ENCODE measurements at places on chromosomes 2 and 18.

DNA sequence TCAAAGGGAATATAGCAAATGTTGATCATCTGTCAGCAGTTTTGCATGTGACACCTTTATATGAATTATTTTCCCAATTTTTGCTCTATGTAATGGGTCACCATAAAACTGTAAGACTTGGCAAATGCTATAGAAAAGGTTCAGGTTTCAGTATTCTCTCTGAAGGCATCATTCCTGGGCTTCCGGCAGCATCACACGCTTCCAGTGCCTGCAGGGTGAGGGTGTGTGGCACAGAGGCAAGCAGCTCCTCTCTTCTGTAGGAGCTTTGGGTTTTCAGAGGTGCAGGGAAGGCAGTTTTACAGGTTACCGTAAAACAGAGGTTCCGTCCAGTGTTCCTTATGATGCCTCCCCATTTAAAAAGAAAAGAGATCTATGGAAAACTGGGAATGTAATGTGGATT lies 18.8 kb downstream of the COA5 start:
- no peak for DNase-seq

DNA sequence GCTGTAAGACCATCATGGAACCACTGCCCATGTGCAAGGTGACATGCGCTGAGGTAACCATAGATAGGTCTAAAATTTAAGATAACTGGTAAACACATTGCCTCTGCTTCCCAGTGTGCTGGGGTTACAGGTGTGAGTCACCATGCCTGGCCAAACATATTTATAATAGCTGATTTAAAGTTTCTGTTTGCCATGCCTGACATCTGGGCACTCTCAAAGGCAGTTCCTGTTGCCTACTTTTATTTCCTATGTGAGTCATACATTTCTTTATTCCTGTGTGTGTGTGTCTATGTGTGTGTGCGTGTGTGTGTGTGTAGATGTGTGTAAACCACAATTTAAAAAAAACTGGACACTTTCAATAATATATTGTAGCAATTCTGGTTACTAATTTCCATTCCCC lies 415.2 kb upstream of the NETO1 start:
- no peak for DNase-seq

DNA sequence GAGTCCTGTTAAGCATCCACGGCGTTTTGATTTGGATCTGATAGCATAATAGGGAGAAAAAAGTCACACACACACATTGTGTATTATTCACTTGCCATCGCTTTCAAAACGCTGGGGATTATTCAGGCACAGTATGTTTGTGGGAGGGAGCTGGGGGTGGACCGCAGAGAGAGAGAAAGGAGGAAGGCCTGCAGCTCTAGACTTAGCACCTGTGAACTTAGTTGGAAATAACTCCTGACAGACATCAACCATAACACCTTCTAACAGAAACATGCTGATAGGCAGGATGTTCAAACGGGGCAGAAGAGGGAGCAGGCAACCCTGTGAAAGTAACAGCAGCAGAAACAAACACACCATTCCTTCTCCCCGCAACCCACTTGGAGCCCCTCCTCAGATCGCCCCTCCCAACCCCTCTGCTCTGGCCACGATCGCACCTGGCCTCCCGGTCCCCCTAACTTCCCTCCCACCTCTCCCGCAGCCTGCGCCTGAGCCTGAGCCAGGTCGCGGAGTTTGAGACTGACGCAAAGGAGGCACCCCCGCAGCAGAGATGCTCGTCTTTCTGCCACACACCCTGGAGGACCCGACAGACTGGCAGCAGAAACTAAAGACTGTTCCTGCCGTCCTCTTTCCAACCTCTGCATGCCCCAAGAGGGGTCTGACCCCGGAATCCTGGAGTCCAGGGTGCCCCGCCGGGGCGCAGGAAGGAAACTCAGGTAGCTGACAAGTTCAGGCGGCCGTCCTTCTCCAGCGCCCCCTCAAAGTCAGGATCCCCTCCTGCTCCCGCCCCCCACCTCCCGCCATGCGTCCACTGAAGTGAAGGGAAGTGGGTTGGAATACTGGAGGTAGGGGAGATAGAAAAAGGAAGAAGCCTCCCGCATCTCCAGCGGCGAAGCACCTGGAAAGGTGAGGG lies 738 bp downstream of the CHST9 start:
- no peak for DNase-seq

GRCh38 chr2:201208563-201209252 lies 25.8 kb downstream of the CASP10 start:
- DNase-seq, result no peak

DNA sequence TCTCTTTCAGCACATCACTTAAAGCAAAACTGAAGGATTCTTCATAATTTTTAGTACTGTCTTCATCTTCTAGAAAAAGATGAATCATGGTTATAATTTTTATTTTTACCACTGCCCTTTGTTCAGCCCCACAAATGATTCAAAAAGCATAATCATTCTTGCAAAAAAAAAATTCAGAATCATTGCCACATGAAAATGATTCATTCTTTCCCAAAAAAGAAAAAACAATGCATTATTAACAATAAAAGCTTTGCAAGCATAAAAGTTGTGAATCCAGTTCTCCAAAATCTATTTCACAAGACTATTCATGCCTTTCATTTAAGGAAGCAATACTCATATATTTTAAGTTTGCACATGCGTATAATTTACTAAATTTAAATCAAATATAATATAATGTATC lies 204.8 kb downstream of the RBM43 start:
- DNase-seq, result no peak

GRCh38 chr2:169362118-169362893 lies at the start of gene LRP2:
TSS of gene LRP2 (minus strand) at chr2:169362534. CDS start at chr2:169362399, 135 bp downstream.
- DNase-seq, result no peak

DNA sequence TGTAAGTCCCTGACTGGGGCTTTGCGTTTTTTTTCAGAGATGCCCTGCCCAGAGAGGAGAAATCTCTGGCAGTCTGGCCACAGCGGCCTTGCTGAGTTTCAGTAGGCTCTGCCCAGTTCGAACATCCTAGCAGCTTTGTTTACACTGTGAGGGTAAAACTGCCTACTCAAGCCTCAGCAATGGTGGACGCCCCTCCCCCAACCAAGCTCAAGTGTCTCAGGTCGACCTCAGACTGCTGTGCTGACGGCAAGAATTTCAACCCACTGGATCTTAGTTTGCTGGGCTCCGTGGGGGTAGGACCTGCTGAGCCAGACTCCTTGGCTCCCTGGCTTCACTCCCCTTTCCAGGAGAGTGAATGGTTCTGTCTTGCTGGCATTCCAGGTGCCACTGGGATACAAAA lies 31.7 kb downstream of the L3MBTL4 start:
- DNase-seq, result no peak

- peak; percentile 13 for DNase-seq
Observed at GRCh38 chr2:225270861-225271260, 128.6 kb upstream of the NYAP2 start.

- DNase-seq, result no peak
Observed at GRCh38 chr2:66772618-66773017, 337.7 kb downstream of the MEIS1 start.

- peak; percentile 60 for DNase-seq
Observed at GRCh38 chr18:62584241-62585120, 61.7 kb downstream of the ZCCHC2 start.

DNA sequence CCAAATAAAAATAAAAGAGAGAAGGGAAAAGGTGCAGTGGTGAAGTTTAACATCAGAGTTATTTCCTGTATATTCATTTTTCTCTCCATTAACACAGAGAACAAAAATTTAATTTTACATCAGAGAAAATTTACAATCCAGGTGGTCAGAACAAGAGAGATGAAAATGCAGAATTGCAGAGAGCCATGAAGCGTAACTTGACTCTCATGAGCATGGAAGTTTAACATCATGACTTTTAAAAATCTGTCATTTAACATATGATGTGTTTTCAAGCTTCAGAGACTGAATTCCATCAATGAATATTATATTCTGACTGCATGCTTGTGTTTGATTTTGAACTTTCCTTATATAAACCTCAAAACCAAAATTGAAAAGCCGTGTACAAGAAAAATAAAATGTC lies 79.3 kb upstream of the ZNF397 start:
- no peak for DNase-seq

GRCh38 chr2:50674876-50675275 lies 357.1 kb downstream of the NRXN1 start:
- DNase-seq, result no peak

DNA sequence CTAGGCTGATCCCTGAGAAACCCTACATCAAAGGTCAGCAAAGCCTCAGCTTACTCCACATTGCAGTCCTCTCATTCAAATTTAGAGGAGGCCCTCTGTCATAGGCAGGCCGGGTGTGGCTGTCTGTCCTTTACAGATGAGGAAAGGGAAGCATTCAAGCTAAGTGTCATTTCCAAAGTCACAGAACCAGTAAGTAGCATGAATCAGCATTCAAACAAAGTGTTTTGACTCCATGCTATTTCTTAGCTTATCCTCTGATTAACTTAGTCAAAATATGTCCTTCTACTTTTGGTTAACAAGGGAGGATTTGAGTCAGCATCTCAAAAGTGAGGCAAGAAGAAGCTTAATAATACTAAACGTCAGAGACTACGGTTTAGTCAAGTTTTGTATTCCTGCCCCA lies 409.0 kb upstream of the POU3F3 start:
- no peak for DNase-seq

DNA sequence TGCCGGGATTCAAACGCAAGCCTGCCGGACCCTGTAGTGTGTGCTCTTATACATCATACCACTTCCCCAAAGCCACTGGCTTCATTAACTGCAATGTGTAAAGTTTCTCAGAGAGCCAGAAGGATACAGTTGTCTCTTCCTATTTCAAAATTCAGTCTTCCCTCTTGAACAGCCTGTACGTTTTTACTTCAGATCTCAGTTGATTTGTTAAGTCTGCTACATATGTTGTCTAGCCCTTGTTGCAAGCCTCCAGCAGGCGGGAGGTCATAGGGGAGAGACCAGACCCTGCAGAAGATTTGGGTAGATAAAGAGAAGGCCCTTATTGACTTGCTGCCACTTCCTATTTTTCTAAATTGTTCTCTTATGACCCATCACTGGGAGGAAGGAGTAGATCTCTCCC lies 56.2 kb downstream of the ARHGEF33 start:
- no peak for DNase-seq

- DNase-seq, result no peak
Observed at GRCh38 chr2:85850451-85850850, 38.3 kb downstream of the ST3GAL5 start.

GRCh38 chr18:48607056-48607984 lies 68.5 kb downstream of the CTIF start:
- DNase-seq, result no peak

GRCh38 chr2:216463148-216463547 lies 35.5 kb upstream of the RPL37A start:
- DNase-seq, result no peak

GRCh38 chr18:1559563-1559962 lies 654.9 kb downstream of the ADCYAP1 start:
- DNase-seq, result no peak

DNA sequence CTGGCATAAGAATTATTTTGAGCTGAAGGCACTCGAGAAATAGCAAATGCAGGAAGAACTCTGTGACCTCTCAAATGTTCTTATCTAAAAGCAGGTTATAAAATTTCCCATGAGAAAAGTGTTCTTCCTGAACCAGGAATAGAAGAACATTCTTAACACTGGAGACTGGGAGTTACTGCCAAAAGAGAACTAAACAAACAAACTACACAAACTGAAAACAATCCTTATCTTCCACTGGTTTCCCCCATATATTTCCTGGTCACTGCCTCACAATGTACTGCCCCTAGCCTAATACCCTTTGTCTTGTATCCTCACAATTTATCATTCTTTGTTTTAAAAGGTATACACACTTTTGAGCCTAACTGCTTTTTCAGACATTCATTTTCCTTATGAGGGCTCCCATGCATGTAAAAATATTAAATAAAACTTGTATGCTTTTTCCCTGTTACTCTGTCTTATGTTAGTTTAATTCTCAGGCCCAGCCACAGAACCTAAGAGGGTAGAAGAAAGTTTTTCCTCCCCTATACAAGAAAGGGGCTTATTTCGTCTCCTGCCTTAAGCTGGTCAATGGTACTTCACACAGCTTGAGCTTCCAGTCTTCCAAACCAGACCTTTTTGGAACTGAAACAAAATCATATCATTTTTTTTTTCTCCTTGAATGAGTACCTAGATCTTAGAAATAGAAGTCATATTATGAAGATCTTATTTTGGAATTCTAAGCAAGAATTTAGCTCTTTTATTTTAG lies 110.6 kb downstream of the MSTN start:
- DNase-seq, result no peak

- DNase-seq, result no peak
Observed at GRCh38 chr2:9251154-9252001, 44.8 kb downstream of the ASAP2 start.

DNA sequence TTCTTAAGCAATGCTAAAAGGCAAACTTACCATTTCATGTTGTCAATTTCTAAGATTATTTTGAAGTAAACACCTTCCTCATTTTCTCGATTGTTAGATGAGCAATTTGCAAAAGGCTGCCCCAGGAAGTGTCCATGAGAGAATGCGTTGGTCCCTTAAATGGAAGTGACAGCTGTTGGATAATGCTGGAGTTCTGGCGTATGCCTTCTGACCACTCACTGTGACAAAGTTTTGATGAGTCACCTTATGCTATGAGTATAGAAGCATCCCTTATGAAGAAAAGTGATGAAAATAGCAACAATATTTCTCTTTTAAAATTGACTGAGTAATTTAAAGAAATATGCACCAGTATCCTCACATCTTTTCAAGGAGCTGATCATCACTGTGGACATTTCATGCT lies 1497.5 kb downstream of the DPP10 start:
- DNase-seq, result no peak

- no peak for DNase-seq
Observed at GRCh38 chr2:144490017-144490416, 29.9 kb downstream of the ZEB2 start.

- DNase-seq, result no peak
Observed at GRCh38 chr18:59612381-59612780, 84.8 kb downstream of the CCBE1 start.

GRCh38 chr2:33314541-33314940 lies 161.9 kb upstream of the RASGRP3 start:
- DNase-seq, result no peak

GRCh38 chr2:115369400-115369799 lies 927.0 kb downstream of the DPP10 start:
- DNase-seq, result no peak

DNA sequence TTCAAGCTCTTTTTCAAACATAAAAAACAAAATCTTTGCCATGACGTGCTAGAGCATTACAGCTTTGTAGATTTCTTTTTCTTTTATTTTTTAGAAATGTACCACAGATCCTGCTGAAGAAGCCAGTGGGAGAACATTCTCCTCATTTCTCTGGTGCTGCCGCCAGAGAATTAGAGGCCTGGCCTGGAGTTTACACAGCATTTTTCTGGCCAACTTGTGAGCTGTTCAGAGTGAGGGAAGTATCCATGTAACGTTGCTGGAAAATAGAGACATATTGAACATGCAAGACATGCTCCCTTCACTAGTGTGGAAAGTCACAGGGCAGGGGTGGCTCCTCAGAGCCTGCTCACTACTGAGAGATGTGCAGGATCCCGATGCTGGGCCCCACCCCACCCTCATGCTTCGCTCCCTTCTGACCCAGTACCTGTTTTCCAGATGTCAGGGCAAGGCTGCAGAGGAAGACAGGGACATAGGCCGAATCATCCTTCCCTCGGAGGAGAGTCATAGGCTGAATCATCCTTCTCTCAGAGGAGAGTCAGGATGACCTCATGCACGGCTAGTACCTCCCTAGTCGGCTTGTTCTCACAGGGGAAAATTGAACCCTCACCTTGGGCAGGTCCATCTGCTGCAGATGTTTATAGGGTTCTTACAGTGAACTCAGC lies 298.5 kb downstream of the INSIG2 start:
- no peak for DNase-seq

All from NCI-H2081 treated with DMSO at 0.1 percent for 48 hours (cell line).